ENCODE measurements at places on chromosomes 2 and 18.
A peak's percentile ranks its signal among the peaks of the same experiment; 100 is the strongest.

- DNase-seq = no peak
These were observed 33.3 kb downstream of the NAB1 start for GRCh38 chr2:190682168-190682567.

- no peak for DNase-seq
These were observed 330.2 kb upstream of the FANCL start for GRCh38 chr2:58571181-58571852.

GRCh38 chr2:12076810-12077209 is 330.4 kb downstream of the LPIN1 start:
- no peak for DNase-seq

- DNase-seq = no peak
These were observed 227.6 kb upstream of the ETAA1 start for GRCh38 chr2:67169417-67170140.

GRCh38 chr18:79916546-79917168 is 34.8 kb downstream of the SLC66A2 start:
- DNase-seq = no peak

DNA sequence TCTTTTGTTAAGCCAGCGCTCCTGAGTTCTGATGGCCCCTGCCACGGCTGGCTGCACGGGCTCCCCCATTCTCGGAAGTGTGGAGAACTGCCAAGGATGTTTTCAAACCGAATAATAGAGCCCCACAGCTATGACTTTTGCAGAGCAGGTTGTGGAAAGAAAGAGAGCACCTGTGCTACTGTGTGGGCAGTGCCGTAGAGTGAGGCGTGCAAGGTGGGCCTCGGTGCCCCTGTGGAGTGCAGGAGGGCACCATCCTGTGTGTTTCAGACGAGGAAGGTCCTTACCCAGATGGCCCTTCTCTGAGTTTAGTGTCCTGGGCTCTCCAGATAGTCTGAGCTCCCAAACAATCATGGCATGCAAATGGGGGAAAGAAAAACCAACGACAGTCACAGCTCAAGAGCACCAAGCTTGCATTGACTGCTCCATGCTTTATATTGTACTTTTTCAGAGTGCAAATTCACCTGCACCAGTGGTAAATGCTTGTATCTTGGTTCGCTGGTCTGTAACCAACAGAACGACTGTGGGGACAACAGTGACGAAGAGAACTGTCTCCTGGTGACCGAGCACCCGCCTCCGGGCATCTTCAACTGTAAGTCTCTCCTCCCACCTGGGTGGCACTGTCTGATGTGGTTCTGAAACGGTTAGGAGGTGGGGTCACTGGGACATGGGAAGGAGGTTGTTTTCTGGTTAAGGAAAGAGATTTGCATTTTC is 219.4 kb downstream of the LDLRAD4 start:
- DNase-seq = no peak

- DNase-seq = peak; percentile 73
These were observed at the start of gene ANKRD29 for GRCh38 chr18:23662309-23663263. TSS of gene ANKRD29 (minus strand) at chr18:23662911. CDS start at chr18:23662730, 181 bp downstream.

DNA sequence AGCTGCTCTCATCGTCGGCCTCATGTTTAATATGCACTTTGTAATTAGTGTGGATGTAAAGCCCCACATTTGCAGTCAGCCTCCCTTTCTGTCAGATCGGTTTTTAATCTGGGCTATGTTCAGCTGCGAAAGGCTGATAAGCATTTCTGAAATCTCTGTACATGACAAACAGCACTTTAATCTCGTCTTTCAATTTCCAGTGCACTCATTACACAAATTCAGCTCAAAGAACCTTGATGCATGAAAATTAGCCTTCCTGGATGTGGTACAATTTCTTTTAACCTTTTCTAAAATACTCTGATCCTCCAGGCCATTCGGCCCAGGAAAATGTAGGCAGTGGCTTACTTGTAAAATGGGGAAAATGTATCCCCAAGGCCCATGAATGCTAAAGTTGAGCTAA is 265.1 kb downstream of the RND3 start:
- no peak for DNase-seq

GRCh38 chr2:120108049-120108448 is 95.2 kb downstream of the EPB41L5 start:
- DNase-seq = no peak

- DNase-seq = no peak
These were observed 1.0 kb downstream of the UBR3 start for GRCh38 chr2:169828141-169828811.

DNA sequence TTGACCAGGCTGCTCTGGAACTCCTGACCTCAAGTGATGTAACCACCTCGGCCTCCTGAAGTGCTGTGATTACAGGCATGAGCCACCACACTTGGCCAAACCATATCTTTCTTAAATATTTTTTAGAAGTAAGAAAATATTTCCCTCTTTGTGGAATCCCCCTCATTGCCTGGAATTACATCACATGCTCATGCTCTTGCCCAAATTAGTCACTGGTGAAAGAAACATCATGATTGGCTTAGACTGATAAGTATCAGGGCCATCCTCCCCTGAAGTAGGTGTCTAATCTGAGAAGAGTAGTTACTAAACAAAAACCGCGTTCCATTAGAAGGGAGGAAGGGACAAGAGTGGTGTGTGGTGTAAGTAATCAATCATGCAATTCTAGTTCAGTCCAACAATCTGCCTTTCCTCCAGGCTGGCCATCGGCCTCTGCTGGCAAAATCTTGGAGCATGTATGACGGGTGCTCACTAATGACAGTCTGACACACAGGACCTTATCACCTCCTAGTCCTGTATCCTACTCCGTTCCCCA is 52.3 kb upstream of the SCG2 start:
- no peak for DNase-seq

- DNase-seq = no peak
These were observed 202.2 kb upstream of the TWIST2 start for GRCh38 chr2:238645716-238646115.

DNA sequence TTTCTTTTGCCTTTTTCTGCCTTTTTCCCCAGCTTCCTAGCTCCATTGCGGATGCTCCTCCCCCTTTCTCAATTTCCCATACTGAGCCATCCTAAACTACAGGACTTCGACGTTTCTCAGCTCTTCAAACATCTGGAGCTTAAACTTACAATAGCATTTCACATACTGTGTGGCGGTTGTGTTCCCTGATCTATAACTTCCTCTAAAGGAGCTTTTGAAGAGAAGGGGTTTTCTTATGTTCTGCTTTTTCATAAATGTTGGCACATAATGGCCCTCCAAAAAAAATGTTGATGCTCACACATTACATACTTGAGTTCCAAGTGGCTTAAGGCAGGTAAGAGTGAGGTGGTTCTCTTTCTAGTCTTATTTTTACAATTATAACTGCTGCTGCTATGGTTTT is 87.4 kb downstream of the RNF144A start:
- no peak for DNase-seq

DNA sequence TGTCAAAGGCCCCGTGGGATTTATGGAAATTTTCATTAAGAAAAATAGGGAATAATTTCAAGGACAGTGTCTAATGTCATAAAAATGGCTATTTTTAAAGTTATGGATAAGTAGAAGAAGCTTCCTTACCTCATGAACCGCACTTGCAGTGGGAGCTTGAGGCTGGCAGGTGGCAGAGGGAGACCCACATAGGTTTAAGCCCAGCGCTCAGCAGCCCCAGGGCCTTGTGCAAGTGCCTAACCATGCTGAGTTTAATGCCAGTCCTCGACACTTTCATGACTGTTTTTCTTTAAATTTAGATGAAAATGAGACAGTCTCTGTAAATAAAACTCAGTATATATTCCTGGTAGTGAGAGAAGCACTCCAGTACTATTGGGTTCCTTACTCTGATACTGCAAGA is 285.6 kb downstream of the CNTNAP5 start:
- peak; percentile 58 for DNase-seq

DNA sequence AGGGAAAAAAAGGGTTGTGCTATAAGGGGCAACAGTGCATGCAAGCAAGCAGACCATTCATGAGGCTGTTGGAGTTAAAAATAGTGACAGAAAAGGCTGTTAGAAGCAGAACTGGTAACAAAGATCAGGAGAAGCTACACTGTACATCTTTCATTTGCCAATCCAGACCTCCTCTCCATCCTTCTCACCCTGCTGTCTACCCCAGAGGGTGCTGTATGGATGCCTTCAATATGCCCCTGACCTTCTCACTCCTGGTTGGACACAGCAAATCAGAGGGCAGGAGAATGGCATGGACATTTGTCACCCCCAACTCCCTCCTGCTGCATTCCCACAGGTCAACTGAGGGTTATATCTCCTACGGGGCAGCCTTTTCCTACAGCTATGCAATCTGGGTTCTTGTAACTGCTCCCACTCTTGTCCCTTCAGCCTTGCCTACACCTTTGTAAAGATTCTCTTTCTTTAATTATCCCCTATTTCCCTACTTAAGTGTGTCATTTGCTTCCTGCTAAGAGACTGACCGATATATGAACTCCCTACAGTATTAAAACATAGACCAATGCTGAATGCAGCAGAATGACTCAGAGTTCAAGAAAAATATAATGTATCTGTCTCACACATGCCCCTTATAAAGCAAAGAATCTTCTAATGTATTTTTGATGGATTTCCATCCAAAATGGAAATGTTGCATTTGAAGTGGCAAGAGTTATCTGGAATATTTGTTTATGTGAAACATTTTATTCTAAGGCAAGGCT is 169.2 kb upstream of the NCKAP5 start:
- DNase-seq = no peak

DNA sequence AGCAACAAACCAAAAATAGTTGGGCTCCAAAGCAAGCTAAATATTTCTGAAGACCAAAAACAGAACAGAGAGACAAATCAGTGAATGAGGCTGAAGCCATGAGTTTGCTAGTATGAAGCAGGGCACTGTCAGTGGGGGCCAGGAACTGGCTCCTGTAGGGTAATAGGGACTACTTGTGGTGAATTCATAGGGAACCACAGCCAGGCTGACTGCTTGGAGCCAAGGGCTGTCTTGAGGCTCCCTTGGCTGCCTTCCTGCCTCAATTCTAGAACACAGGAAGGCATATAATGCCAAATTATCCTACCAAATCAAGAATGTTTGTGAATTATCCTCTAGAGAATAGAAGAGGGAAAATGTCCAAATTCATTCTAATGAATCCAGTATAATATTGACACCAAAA is 406.0 kb downstream of the CCDC85A start:
- no peak for DNase-seq

DNA sequence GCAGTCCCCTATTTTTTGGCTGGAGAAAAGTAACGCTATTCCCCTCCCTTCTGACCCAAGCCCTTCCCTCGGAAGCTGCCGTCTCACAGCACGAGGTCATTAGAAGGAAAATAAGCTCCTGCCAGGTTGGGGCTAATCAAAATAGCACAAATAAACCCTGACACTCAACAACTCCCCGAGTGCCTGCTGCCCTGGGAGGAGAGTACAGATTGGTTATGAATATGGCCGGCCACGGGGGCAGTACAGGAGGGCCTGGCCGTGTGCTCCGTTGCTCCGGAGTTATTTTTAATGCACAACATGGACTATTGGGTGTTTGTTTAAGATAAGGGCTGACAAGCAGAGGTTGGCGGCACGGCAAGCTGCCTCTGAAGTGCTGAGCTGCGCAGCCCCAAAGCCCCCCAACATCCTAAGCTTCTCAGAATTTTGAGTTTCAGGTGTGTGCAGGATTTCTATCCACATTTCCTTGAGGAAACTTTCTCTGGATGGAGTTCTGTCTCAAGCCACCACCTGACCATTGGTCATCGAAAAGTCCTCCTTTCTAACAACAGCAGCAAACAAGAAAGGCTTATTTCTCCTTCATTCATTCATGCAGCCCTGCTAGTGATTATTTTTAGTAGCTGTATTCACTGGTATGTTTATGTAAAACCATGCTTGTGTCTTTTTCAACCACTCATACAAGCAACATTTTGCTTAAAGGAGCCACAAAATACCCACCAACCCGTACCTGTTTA is 58.7 kb downstream of the PAX3 start:
- DNase-seq = no peak

DNA sequence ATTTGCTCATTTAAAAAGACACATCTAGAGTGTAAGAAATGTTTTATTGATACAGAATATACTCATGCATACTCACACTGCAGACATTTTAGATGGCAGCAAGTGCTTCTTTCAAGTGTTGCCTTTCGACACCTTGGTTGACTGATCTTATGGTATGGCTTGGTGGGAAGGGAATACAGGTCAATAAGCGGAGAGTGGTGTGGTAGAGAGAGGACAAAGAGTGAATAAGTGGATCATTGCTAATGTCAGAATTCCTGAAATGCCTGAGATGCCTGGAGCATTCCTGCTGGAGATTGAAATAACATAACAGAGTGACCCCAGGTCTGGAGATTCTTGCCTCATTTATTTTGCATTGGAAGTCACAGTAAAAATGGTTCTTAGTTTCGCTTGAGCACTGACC is 76.7 kb downstream of the RND3 start:
- DNase-seq = no peak

DNA sequence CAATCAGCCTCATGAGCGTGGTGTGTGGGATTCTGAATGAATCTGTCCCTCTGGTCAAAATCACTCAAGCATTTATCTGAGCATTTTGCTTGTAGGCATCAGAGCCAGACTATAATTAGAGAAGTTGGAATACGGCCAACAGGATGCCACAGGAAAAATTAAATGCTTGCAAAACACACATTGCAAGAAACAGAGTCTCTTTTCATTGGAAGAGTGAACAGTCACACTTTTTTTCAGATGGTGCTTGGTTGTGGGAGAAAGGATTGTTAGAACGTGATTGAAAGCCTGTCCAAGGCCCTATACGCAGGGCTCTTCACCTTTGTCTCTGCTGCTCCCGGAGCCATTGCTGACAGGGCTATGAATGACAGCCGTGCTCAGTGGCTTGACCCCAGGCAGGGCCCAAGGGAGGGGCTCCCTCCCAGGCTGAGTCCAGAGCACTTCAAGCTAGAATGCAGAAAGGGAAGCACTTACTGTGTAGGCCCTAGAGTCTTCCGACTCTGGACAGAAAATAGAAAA is 59.8 kb downstream of the SNTG2 start:
- no peak for DNase-seq

- DNase-seq = no peak
These were observed 69.7 kb downstream of the FEZ2 start for GRCh38 chr2:36528274-36528673.

Measured in Right ventricle myocardium inferior (tissue), 1 donor.